ENCODE measurements at places on chromosomes 5 and 9.

GRCh38 chr9:98774746-98775145 lies 21.6 kb downstream of the ANKS6 start:
- no peak for DNase-seq

DNA sequence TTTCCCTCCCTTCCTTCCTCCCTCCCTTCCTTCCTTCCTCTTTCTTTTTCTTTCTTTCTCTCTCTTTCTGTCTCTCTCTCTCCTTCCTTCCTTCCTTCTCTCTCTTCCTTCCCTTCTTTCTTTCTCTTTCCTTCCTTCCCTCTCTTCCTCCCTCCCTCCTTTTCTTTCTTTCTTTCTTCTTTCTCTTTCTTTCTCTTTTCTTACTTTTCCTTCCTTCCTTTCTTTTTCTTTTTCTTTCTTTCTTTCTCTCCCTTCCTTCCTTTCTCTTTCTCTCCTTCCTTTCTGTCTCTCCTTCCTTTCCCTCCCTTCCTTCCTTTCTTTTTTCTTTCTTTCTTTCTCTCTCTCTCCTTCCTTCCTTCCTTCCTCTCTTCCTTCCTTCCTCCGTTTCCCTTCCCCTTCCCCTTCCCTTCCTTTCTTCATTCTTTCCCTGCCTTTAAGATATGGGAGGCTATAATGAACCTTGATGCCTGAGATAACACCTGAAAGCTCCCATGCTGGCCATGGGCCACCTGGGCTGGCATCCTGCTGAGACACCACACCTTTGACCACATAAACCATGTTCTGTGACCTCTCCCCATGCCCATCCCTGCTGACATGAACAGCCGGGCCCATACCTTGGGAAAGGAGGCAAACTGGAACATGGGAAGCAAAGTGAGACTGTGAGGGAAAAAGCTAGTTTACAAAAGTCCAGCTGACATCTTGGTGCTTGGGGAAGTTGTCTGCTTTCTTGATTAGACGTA lies 197.8 kb upstream of the ZNF618 start:
- DNase-seq: no peak

- DNase-seq: no peak
These were observed 3.8 kb downstream of the RHOBTB3 start for GRCh38 chr5:95734906-95735305.

DNA sequence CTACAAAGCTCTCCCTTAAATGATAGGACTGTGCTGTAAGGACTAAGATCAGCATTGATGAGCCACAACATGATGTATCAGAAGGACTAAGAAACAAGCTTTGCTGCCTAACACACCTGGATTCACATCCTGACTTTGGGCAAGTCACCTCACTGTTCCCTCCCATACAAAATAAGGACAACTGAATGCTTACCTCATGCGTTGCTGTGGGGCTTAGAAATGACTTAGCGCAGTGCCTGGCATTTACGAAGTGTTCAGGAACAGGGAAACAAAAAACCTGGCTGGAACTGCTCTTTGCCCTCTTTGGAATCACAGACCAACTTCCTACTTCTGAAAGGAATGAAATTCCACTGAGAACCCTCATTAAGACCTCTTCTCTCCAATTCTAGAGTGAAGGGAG lies 113.7 kb downstream of the BAAT start:
- no peak for DNase-seq

DNA sequence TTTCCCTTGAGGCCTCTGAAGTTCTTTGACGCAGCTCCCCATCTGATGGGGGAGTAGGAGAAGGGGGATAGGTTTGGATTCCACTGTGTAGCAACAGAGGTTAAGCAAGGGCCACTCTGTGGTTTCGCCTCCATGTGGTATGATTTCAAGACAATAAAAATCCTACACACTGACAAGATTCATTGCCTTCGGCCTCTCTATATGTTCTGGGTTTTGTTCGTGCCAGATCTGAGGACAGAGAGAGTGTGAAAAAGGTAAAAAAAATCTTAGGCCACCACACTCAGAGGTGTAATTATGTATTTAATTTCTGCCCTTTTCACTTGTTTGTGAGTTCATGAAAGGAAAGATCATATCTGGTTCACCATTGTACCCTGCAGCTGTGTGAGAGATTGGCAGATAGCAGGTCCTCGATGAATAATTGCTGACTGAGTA lies 715.2 kb upstream of the ZNF608 start:
- DNase-seq: no peak

Data from neuronal stem cell (in vitro differentiated cells).